Natural killer cell (primary cell): ENCODE measurements at places on chromosomes 6 and 20. TPM values are rescaled to one million over a fixed set of nuclear protein-coding genes. Genes with fewer than 3 reads are reported as not detected.

Gene GJA10
- not detected for total RNA-seq

Gene PPP1R3G
- 0.07 TPM for total RNA-seq

Gene BTNL2
- total RNA-seq = not detected

GRCh38 chr20:37852666-37853065, 50.3 kb upstream of the VSTM2L start:
- H3K4me1 ChIP-seq = no peaks in the 10 kb centered on the region
- no peaks in the 10 kb centered on the region for H3K27me3 ChIP-seq
- no peak overlapping the region for H3K4me3 ChIP-seq
- peaks cover 36% of the 10 kb centered on the region for H3K36me3 ChIP-seq

DNA sequence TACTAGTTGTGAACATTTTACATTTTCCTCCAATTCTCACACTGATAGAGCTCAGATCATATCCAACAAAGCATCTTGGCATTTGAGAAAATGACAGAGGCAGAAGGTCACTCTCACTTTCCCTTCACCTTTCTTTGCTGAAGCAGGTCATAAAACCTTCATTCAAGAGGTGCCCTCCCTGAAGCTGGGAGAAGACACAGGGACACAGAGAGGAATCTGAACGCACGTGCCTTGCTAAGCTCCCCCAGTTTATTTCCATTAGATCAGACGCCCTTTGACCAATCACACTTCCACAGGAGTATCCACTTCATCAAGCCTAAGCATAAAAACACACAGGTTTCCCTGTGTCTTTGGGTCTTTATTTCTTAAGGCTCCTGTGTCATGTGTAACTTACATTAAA, 9.2 kb upstream of the MBOAT1 start:
- no peak overlapping the region for H3K4me3 ChIP-seq
- no peak overlapping the region for H3K27ac ChIP-seq
- no peak for DNase-seq
- no peaks in the 10 kb centered on the region for H3K4me1 ChIP-seq
- H3K36me3 ChIP-seq = no peaks in the 10 kb centered on the region

Gene EBF4
- 17.1 TPM for total RNA-seq
